ENCODE measurements at places on chromosomes 12 and 14. TPM values are rescaled to one million over a fixed set of nuclear protein-coding genes. Genes with fewer than 3 reads are reported as not detected.
A peak's percentile ranks its signal among the peaks of the same experiment; 100 is the strongest.

The FSCB gene
- polyA plus RNA-seq = not detected

GRCh38 chr14:22890416-22890815 lies 7.4 kb downstream of the REM2 start:
- no peak for DNase-seq

- DNase-seq = peak; percentile 56
Observed at GRCh38 chr14:97581016-97581415, 783.8 kb downstream of the VRK1 start.

GRCh38 chr12:49664591-49665239 lies 41.4 kb downstream of the PRPF40B start:
- no peak for DNase-seq

- no peak for DNase-seq
Observed at GRCh38 chr14:26595926-26596542, 1.8 kb downstream of the NOVA1 start.

DNA sequence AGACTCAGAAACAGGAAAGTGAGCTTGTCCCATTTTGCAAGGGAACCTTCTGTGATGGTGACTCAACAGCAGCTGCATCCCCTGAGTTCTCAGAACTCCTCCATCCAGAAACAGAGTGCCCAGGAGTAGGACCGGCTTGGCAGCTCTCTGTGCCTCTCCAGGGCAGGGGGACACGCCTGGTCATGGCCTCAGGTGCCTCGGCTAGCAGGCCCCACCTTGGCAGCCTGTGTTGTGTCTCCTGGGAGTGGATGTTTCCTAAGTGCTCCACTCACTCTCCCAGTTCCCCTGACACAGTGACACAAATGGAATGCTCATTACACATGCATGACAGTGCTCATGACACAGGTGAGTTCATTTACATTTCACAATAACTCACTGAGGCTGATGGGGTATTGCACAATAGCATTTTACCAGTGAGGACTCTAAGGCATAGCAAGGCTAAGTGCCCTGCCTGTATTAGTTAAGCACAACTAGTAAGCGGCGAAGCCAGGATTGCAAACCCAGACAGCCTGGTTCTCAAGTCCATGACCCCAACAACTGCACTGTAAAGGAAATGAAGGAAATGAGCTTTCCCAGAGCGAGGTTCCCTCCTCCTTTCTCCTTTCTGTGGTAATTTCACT lies 47.4 kb downstream of the CALM1 start:
- peak; percentile 85 for DNase-seq

GRCh38 chr14:58362798-58363412 lies 32.8 kb upstream of the TOMM20L start:
- DNase-seq = peak; percentile 37

- DNase-seq = no peak
Observed at GRCh38 chr12:131459773-131460365, 251.0 kb upstream of the SFSWAP start.

DNA sequence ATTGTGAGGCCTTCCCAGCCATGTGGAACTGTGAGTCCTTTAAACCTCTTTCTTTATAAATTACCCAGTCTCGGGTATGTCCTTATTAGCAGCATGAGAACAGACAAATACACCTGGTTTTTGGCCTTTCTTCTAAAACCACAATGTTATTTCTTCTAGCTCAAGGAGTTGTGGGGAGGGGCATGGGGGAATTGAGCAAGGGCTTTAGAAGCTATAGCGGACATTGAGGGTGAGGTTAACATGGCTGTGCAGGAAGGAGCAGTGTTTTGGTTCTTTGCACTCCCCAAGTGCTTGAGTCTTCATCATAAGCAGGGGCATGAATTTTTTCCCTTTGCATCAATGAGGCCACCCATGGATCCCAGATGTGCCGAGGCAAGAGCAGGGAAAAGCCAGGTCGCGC lies 86.8 kb downstream of the SPRING1 start:
- no peak for DNase-seq

GRCh38 chr12:102461501-102461900 lies 18.9 kb downstream of the IGF1 start:
- no peak for DNase-seq

GRCh38 chr14:94562022-94562421 lies 780 bp downstream of the SERPINA4 start:
- DNase-seq = no peak

- no peak for DNase-seq
Observed at GRCh38 chr12:68031881-68032739, 42.9 kb downstream of the IFNG-AS1 start.

The SLC24A4 gene
- 0.46 TPM for polyA plus RNA-seq

- no peak for DNase-seq
Observed at GRCh38 chr12:92156139-92156538, 10.5 kb upstream of the BTG1 start.

The VDR gene
- polyA plus RNA-seq = 4.9 TPM

DNA sequence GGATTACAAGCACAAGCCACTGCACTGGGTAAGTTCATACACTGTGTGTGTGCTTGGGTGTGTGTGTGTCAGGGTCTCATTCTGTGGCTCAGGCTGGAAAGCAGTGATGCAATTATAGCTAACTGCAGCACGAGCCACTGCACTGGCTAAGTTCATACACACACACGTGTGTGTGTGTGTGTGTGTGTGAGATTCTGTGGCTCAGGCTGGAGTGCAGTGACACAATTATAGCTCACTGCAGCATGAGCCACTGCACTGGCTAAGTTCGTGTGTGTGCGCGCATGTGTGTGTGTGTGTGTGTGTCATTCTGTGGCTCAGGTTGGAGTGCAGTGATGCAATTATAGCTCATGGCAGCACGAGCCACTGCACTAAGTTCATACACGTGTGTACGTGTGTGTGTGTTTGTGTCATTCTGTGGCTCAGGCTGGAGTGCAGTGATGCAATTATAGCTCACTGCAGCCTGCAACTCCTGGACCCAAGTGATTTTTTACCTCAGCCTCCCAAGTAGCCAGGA lies 85.4 kb downstream of the HECTD1 start:
- DNase-seq = no peak

The RPGRIP1 gene
- polyA plus RNA-seq = not detected

The RBP5 gene
- polyA plus RNA-seq = 23.0 TPM

DNA sequence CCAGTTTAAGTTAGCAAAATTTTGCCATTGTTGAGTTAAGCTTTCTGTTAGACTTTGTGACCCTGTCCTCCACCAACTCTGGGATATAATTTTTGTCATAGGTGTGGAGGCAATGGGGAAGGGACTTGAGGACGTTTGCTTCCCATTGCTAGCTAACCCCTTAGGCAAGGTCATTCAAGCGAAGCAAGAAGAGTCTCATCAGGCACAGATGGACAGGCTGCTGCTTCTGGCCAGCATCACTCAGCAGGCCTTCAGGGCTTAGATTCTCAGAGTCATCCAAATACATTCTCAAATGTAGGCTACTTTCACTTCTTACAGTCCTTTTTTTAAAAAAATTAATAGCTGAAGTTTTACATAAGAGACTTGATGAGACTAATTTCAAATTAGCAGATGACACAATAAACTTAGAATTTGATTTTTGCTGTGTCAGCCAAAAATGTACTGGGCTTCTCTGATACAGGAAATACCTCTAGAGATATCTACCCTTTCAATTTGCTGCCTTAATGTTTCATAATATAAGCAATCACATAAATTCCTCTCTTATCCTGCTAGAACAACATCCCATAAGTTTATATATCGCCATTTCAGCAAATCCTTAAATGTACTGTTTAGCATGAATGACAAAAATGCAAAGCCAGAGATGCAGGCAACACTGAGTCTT lies 875.2 kb downstream of the FLRT2 start:
- no peak for DNase-seq

GRCh38 chr12:28065374-28065773 lies 92.8 kb upstream of the PTHLH start:
- DNase-seq = no peak

The LGR5 gene
- 6.6 TPM for polyA plus RNA-seq

DNA sequence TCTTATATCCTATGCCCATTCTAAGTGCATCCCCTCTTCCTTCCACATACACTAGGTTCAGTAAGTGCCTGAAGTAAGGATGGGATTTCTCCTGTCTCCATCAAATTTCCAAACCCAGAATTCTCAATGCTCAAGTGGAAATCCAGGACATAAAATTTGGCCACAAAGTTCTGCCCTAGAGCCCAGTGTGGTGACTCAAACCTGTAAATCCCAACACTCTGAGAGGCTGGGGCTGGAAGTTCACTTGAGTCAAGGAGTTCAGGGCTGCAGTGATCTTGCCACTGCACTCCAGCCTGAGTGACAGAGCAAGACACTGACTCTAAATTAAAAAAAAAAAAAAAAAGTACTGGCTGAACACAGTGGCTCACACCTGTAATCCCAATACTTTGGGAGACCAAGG lies 4.5 kb upstream of the ARF3 start:
- DNase-seq = no peak

DNA sequence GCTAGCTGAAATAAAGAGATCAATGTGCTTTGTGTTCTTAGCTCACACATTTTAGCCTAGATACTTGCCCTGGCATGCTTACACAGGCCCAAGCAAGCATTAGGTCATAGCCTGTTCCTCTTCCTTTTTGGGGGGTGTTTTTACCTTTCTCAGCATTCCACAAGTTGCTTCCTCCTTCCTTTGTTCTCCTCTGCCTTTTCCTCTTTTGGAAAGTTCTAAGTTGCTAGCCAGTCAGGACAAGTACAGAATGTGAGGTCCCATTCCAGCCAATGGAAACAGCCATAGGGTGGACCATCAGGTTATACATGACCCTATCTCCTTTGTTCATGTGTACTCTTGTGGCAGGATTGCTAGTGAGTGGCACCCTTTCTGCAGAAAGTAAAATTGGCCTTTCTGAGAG lies 154.9 kb downstream of the RASSF9 start:
- no peak for DNase-seq

GRCh38 chr12:106323537-106323936 lies 21.0 kb downstream of the TCP11L2 start:
- no peak for DNase-seq

The CCDC198 gene
- polyA plus RNA-seq = 15.3 TPM

DNA sequence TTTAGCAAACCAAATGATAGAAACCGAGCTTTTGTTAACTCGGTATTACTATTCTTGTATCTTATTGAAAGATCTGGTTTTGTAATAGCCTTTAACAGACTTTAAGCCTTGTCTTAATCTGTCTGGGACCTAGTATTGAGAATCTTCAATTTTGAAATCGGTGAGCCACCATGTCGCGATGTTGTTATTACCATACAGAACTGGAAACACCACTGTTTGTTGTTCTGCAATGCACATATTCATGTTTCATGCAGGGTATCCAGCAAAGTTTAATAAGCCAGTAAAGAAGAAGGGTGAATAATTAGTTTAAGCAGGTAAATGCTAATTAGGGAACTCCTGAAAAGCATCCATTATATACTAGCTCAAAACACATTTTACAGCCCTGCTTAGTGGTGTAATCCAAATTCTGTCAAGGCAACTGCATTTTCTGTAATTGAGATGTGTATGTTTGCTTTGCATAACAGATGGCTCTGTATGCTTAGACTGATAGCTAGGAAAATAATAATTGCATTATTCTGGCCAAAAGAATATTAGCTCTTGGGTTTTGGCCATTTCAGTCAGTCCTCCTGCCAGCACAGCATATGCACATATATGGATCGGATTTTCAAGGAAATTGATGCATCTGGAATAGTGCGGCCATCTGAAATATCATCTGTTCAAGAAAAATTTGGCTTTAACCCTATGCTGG lies 389.2 kb downstream of the EGLN3 start:
- no peak for DNase-seq
